Effector memory CD4-positive, alpha-beta T cell (primary cell): ENCODE measurements at places on chromosomes 5 and 9.

DNA sequence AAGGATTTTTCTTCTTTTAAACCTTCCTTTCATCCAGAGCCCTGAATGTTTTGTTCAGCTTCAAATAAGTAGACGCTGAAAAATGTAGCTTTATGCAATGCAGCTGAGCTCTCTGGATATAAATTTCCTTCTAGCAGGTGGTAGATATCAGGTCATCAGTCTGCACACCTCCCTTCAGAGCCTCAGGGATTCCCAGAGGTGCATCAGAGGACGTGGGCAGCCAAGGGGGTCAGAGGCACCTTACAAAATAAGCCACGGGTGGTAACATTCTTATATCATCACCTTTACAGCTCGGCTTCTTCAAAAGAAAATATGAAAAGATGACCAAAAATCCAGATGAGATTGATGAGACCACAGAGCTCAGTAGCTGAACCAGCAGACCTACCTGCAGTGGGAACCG, 19.3 kb downstream of the MOCS2 start:
- no peak for DNase-seq

DNA sequence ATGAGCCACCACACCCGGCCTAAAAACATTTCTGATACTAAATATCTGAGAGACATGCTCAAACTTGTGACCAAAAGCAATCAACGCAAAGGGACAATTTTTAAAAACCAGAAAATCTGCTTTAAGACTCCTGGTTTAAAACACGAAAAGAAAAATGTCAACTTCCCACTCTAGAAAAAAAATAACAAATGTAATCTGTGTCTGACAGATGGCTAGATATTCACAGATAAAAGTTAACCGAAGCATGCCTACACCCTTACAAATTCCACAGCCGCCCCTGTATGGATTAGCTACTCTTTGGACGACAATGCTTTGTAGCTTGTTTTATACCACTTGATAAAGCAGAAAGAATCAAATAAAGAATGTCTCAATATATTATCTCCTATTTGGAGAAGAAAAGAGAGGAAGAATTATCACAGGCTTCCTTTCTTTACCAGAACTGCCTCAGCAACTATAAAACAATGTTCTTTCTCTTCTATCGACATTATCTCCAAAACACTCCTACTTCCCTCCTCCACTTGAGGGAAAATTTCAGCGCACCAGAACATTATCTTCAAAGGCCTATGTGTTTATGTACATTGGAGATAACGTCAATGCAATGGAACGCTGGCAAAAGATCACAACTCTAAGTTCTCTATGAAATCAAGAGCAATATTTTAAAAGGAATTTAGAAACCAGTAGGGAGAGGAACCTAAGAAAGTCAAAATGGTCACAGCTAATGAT, 26.2 kb downstream of the CEMIP2 start:
- no peak for DNase-seq

GRCh38 chr5:124341066-124341858, 405.2 kb downstream of the ZNF608 start:
- no peak for DNase-seq

DNA sequence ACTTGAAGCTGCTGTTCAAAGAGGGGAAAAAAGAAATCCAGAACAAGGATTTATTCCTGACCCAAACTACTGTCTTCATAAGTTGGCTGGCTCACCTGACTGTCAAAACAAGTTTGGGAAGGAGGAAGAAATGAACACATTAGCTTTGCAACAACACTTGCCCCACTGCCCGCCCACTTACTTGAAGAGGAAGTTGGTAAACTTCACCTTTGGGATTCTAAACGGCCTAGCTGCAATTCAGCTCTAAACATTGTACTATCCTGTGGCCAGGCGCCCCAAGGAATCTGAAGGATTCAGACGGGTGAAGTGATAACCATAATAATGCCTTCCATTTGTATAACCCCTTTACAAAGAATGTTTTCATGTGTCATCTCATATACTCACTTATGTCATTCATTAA, 199.4 kb downstream of the ARRDC3 start:
- DNase-seq: no peak

GRCh38 chr5:97065475-97065874, 76.9 kb downstream of the LIX1 start:
- no peak for DNase-seq

DNA sequence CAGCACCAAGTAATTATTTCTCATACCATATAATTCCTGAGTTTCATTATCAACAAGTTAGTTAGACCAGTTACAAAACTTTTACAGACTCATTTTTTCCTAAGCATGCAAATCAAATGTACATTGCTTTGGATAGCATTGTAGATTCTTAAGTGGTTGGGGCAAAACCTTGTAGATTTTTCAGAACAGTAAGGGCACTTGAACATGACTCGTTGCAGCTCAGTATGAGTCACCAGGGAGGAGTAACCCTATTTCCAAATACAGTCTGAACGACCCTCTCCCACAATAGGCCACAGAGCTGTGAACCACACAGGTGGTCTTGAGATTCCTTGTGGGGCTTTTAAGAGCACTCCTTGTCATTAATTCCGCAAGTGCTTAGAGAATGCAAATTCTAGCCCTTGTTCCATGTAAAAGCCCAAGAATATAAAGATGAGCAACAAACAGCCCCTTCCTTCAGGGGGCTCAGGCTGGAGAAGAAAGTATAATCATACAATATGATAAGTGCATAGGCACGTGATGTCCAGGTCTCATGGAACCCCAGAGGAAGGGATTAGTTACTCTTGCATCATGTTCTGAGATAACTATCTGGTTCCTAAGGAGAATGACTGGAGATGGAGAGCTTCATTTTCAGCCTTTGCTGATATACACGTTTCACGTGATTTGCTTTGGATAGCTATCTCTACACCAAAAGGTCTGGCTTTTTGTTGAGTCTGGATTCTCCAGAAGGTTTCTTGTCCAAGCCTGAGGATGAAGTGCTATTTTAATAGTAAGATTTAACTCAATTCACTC, 295.7 kb downstream of the KCNN2 start:
- no peak for DNase-seq

DNA sequence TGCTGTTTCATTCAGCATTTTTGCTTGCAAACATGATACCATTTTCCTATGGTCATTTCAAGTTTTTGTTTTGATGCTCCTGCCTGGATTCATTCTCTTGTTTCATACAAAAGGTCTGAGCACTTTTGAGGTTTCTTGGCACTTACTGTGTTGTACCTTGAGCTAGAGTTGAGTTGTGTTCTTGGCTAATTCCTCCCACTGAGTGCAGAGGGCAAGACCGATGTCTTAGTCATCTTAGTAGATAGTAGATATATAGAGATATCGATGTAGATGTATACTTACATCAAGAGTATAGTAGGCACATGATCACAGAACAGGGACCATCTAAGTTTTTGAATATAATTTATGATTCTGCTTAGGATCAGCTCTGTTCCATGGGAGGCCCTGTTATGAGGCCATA, 366.6 kb downstream of the OSTF1 start:
- DNase-seq: no peak

DNA sequence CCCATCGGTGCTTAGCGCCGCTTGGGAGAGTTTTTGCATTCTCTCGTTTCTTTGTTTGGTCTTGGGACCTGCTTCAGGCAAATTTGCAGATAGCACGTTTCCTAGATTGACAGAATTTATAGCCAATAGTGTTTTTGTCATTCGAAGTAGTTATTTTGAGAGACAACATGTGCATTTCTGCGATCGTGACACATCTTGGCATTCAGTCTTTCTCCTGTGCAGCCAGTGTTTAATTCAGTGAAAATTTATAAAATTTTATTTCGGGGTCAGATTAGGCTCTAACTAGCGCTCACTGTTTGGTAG, 830 bp downstream of the PRRC1 start:
- no peak for DNase-seq

- no peak for DNase-seq
Measured at GRCh38 chr9:120524863-120525262, 55.1 kb downstream of the CDK5RAP2 start.

- DNase-seq: no peak
Measured at GRCh38 chr5:57174890-57175510, 1.1 kb downstream of the GPBP1 start.

DNA sequence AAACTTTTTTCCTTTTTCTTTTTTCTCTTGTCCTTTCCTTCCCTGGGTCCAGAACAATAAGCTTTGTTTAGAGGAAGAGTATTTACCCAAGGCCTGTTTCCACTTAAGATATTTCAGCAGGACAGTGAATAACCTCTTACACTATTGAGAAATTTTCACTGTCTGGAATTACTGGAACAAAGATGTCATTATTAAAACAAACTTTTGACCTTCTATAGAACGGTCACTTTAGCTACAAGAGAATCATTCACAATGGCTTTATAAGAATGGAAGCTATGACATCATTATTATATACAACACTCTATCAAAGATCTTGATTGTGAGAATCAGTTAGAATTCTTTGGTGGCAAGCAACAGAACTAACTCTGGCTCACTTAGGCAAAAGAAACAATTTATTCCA, 22.0 kb upstream of the ARHGAP26 start:
- DNase-seq: no peak

- DNase-seq: no peak
Measured at GRCh38 chr5:154199263-154199662, 8.7 kb downstream of the GALNT10 start.

DNA sequence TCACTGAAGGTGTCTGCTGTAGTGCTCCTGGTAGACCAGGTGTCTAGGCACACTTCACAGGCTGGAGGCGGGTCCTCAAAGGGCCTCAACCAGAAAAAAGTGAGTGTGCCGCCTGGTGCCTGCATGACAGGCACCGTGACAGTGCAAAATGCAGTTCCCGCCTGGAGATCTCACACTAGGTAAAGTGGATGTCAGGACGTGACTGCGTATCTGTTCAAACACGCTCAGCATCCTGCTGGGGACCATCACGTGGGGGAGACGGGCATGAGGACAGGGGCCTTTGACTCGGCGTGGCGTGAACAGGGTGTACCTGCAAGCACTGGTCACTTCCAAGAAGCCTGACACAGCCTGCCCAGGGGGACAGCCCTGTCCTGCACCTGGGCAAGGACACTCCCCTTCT, 32.3 kb upstream of the NTNG2 start:
- DNase-seq: no peak

DNA sequence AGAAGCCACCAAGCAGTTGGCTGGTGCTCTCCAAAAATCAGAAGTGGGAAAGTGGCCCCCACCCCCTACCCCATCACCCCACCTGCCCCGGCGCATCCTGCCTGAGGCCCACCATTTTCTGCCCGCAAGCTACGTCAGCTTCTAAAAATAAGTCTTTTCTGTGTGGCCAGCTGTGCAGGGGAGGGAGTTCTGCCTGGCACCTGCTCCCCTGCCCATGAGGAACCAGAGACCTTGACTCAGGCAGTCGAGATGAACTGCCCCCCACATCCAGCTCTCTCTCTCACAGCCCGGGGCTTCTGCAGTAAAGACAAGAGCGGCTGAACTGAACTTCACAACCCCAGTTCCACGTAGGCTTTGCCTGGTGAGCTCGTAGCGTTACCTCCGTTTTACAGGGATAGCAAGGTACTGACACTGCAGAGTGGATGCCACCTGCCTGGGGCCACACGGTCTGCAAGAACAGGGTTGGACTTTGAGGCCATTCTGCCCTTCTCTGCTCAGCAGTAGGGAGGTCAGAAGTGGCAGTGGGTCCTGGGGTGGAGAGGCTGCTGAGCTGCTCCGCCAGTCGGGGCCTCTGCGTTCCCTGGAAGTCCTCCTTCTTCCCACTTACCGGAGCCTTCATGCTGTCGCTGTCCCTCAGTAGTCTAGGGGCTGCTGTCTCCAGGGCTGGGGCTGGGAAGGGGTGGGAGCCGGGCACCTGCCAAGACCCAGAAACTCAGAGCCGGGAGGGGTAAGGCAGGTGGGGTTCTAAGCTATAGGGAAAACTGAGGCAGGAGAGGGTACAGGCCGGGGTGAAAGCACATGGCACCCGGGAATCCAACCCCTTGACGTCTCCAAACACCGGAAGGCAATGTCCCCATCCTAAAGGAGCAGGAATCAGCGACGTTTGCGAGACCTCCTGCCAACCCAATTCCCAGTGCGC, 781 bp downstream of the ST6GALNAC4 start:
- DNase-seq: no peak

GRCh38 chr5:98929710-98930298, 997 bp upstream of the CHD1 start:
- no peak for DNase-seq

DNA sequence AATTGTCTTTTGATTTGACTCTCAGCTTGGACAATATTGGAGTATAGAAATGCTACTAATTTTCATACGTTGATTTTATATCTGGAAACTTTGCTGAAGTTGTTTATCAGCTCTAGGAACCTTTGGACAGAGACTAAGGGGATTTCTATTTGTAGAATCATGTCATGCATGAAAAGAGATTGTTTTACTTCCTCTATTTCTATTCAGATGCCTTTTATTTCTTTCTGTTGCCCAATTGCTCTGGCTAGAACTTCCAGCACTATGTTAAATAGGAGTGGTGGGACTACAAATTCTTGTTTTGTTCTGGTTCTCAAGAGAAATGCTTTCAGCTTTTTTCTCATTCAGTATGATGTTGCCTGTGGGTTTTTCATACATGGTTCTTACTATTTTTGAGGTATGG, 112.8 kb upstream of the CDH12 start:
- DNase-seq: no peak

- no peak for DNase-seq
Measured at GRCh38 chr5:168790002-168790635, 211.0 kb upstream of the PANK3 start.

GRCh38 chr5:115978779-115979178, 16.5 kb downstream of the LVRN start:
- no peak for DNase-seq

DNA sequence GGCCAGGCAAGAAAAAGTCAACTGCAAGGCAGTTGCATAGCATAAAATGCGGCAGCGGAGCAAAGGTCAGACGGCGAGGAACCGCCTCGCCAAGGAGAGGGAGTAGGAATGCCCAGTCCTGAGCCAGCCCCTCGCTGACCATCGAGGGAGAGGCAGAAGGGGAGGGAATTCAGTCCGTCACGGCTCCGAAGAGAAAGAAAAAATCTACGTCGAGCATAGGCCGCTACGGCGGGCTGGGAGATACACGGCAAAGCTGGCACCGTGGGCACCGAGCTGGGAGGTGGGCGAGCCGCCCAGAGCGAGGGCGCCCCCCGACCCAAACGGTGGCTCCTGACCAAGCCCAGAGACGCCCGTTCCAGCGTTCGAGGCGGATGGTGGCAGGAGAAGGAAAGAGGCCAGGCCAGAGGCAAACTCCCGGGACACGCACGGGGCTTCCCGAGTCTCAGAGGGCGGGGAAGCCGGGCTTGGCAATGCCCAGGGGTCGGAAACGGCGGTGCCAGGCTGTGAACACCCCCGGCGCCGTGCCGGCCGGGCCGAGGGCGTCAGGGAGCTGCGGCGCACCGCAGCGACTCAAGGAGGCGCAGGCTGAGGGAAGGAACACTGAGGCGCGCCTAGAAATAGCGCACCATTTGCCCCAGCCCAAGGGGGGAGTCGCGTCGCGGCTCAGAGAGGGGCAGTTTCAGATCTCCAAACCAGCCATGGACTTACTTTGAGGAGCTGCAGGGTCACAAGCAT, 518 bp downstream of the SPRY4 start:
- DNase-seq: no peak

- DNase-seq: no peak
Measured at GRCh38 chr9:92263131-92263530, 30.4 kb downstream of the IARS1 start.

GRCh38 chr5:78810098-78810920, 161.7 kb upstream of the LHFPL2 start:
- DNase-seq: no peak

GRCh38 chr9:101683236-101683635, 55.2 kb downstream of the GRIN3A start:
- DNase-seq: no peak
